ENCODE measurements at places on chromosomes 13 and 19. TPM values are rescaled to one million over a fixed set of nuclear protein-coding genes. Genes with fewer than 3 reads are reported as not detected.

KLK4 gene
- not detected for total RNA-seq

CPB2 gene
- not detected for total RNA-seq

OR10H1 gene
- not detected for total RNA-seq

LRRC8E gene
- not detected for total RNA-seq

CEACAM4 gene
- total RNA-seq, result not detected

APOC1 gene
- total RNA-seq, result 0.78 TPM

KCNC3 gene
- 4.2 TPM for total RNA-seq

CYP2B6 gene
- not detected for total RNA-seq
